ENCODE measurements at places on chromosomes 1 and 21.

DNA sequence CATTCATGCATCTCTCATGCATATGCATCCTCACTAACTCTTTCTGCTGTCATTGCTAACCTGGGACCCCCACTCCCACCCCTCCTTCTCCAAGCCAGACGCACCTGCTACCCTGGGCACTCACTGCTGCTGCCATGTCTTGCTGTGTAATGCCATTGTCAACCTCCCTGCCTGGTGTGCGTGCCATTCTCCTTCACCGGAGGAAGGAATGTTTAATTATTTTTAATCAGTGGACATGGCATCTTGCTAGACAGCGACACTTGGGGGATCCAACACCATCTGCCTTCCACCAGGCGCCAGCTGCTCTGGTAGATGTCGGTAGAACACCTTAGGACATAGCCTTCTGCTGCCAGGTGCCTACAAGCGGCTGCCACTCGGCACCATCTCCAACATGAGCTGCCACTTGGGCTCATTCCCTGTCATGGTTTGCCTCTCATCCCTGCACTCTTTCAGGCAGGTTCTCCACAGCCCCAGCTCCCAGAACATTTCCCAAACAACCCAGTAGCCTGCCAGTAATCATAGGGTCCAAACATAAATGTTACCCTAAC, 306.9 kb downstream of the TTLL7 start:
- no peak for DNase-seq

DNA sequence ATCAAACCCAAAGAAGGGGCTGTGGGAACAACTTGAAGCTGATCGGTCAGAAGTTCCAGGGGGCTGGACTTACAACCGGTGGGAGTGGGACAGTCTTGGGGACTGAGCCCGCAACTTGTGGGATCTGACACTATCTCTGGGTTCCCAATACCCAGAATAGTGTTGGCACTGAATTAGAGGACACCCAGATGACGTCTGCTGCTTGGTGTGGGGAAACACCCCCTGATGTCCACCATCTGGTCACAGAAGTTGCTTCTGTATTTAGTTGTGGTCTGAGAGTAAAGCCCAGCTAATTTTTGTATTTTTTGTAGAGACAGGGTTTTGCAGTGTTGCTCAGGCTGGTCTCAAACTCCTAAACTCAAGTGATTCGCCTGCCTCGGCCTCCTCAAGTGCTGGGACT, 28.8 kb downstream of the SERBP1 start:
- DNase-seq: no peak

DNA sequence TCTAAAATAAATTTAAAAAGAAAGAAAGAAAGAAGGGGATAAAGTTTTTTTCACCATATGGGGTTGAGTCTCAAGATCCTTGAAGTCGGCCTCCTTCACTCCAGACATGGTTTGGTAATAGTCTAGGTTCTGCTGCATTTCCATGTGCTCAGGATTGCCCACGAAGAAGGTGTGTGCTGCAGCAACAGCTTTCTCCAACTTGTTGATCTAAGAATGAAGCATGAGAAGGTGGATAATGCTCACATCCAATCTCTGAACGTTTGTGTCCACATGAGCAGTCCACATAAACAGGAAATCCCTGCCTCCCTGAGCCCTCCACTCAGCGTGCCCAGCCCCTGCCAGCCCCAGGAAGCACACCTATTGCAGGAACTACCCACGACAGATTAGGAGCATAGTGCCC, 4.6 kb downstream of the P3H1 start:
- DNase-seq: no peak

- DNase-seq: no peak
Measured at GRCh38 chr1:172395576-172395975, 24.9 kb upstream of the C1orf105 start.

GRCh38 chr1:184437291-184437690, 50.5 kb downstream of the C1orf21 start:
- no peak for DNase-seq

DNA sequence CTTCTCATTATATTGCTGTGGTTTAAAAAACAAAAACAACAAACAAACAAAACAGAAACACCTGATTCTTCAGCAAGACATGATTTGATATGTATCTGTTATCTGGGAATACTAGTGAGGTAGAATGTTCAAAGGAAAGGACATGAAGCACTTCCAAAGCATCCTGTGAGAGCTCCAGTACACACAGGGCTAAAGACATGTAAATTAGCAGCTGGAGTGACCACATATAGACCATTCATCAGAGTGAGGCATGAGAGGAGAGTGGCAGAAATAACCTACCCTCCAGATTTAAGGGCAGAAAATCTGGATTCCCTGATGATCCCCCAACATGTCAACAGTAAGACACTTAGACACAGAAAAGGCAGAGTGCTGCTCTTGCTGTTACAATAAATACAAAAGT, 260.5 kb upstream of the CHRM3 start:
- DNase-seq: no peak

DNA sequence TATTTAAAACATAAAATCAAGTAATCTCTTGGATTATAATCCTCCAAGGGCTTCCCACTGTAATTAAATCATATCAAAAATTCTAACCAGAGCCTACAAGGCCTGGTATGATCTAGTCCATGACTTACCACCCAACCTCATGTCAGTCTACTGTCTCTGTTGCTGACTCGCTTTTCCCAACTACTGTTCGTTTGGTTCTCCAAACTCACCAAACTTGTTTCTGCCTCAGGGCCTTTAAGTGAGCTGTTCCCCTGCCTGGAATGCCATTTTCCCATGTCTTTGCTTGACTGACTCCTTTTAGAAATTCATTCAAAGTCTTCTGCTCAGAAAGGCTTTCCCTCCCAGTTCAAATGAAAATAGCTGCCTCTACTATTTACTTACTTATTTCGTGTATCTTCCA, 95.9 kb downstream of the ZC3H11B start:
- no peak for DNase-seq

- DNase-seq: no peak
Measured at GRCh38 chr1:81126989-81127581, 673.6 kb upstream of the ADGRL2 start.
